C1 segment of cervical spinal cord (tissue), 14 donors: ENCODE measurements at places on chromosomes 2 and 18.
A peak's percentile ranks its signal among the peaks of the same experiment; 100 is the strongest.

GRCh38 chr2:134572314-134573084, 146.3 kb downstream of the TMEM163 start:
- no peak for DNase-seq

GRCh38 chr2:8679827-8680731, 1.8 kb upstream of the ID2 start:
- DNase-seq, result peak; percentile 51

GRCh38 chr2:231604101-231604684, 11.5 kb downstream of the TEX44 start:
- DNase-seq, result peak; percentile 96

- no peak for DNase-seq
Observed at GRCh38 chr18:45403341-45404049, 211.8 kb upstream of the SLC14A2 start.

DNA sequence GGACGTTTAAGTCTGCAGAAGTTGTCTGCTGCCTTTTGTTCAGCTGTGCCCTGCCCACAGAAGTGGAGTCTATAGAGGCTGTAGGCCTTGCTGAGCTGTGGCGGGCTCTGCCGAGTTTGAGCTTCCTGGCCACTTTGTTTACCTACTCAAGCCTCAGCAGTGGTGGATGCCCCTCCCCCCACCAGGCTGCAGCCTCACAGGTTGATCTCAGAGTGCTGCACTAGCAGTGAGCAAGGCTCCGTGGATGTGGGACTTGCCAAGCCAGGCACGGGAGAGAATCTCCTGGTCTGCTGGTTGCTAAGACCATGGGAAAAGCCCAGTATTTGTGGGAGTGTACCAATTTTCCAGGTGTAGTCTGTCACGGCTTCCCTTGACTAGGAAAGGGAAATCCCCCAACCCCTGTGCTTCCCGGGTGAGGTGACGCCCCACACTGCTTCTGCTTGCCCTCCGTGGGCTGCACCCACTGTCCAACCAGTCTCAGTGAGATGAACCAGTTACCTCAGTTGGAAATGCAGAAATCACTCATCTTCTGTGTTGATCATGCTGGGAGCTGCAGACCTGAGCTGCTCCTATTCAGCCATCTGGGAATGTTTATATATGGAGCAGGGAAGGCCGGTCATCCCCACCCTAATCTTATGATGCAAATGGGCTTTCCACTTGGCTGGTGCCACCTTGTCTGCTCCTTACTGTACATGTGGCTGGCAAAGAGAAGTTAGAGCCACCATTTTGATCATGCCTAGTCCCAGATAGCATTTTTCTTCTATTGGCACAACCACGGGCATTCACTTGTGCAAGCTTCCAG, 156.9 kb upstream of the ITGA6 start:
- no peak for DNase-seq

GRCh38 chr2:231931481-231931915, 5.3 kb upstream of the NPPC start:
- DNase-seq, result no peak

DNA sequence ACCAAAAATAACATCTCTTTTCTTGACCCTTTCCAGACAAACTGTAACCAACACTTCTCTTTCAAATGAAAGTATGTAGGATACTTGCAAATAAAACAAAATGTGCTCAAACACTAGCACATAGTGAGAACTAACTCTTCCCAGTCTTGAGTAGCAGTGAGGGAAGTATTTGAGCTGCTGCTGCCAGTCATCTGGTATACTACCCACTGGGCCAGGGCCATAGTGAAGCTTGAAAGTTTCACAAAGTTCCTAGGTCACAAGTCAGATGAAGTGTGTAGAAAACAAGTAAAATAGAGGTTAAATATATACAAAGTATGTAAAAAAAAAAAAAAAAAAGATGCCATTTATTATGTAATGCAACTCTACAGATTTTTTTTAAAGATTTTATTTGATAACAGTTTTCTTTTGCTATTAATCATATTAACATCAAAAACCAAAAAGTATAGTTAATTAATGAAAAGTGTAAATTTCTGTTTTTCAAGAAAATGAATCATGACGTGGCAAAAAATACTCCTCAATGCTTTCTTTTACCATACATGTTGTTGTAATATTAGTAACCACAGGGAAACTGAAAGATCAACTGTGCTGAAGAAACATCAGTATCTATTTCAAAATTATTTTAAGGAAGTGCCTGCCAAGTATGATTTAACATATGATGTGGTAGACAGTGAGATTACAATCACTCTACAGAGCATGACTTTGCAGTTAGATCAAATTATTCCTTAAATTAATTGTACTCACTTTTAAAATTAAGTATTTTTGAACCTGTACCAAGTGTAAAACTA, 21.6 kb upstream of the TRIB2 start:
- no peak for DNase-seq

DNA sequence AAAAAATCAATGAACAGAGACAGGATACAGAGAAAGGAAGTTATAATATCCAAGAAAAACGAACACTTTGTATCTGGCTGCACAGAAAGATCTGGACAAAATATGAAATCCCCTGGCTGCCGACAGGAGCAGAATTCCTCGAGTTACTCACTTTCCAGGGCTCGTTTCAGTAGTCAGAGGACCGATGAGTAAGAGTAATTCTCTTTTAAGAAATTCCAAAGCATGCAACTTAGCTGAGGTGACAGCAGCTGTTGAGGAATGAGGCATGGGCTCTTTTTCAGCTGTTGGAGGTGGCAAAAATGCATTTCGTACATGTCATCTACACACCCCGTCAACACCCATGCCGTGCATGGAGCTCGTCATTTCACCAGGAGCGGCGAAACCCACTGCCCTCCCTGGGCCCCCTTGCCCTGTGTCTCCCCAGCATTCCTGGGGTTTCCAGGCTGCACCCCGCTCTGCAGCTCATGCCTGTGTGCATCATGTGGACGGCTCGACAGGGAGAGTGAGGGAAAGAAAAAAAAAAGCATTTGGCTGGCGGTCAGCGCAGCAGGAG, 210.8 kb upstream of the SMIM21 start:
- no peak for DNase-seq

GRCh38 chr2:127594116-127594591, 51.8 kb upstream of the GPR17 start:
- no peak for DNase-seq

- no peak for DNase-seq
Observed at GRCh38 chr18:57107140-57107832, 39.6 kb upstream of the BOD1L2 start.

DNA sequence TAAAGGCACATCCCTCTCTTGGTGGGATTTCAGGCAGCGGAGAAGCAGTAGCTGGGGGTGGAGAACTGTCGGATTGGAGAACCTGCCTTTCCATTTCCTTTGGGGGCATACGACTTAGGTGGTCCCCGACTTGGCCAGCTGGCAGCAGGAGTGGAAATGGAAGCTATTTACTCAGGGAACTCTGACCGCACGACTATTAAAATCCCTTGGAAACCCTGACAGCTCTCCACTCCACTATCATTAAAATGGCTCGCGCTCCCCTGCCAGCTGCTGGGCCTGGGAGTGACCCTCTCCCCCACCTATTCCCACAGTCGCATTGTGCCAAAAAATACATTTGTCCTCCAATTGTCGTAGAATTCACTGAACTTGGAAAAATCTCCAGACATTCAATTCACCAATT, 77.7 kb upstream of the APCDD1 start:
- no peak for DNase-seq
